ENCODE measurements at places on chromosomes 5 and 9. TPM values are rescaled to one million over a fixed set of nuclear protein-coding genes. Genes with fewer than 3 reads are reported as not detected.

Gene RANBP17
- total RNA-seq, result 2.0 TPM

Gene COL5A1
- 65.4 TPM for total RNA-seq

Gene STING1
- total RNA-seq, result 1.6 TPM

Gene TMEM232
- not detected for total RNA-seq

Gene CREB3
- 69.3 TPM for total RNA-seq

Measured in A549 treated with CORT108297 at 1 μM for 4 hours (cell line).